ENCODE measurements at places on chromosomes 1 and 21.

DNA sequence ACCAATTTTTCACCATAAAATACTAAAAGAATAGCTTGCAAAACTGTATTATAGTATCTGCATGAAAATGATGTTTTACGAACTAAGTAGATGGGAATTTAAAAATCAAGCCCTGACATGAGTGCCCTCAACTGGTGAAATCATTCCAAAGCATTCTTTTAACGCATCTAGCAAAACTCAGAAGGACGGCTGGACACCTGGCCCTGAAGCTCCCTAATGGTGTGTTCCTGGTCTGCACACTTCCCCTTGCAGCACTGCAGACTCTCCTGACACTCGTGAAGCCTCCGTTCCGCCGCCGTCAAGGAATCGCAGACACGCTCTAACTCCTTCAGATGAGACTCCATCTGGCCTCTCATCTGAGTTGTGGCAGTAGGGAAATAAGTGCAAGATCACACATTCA is 39.9 kb downstream of the ODF2L start:
- H3K4me3 ChIP-seq: no peak overlapping the region
- peaks cover 20% of the 10 kb centered on the region for H3K36me3 ChIP-seq
- H3K27ac ChIP-seq: no peak overlapping the region
- no peaks in the 10 kb centered on the region for H3K27me3 ChIP-seq

GRCh38 chr1:115630342-115630741 is 11.4 kb upstream of the VANGL1 start:
- H3K27ac ChIP-seq: no peak overlapping the region
- peaks cover 4% of the 10 kb centered on the region for H3K4me1 ChIP-seq
- no peaks in the 10 kb centered on the region for H3K27me3 ChIP-seq
- no peak for DNase-seq

- no peaks in the 10 kb centered on the region for H3K36me3 ChIP-seq
- DNase-seq: peak; percentile 59
- H3K4me1 ChIP-seq: no peaks in the 10 kb centered on the region
- no peak overlapping the region for H3K27ac ChIP-seq
- no peaks in the 10 kb centered on the region for H3K27me3 ChIP-seq
- H3K4me3 ChIP-seq: no peak overlapping the region
Observed at GRCh38 chr1:85502625-85503083, 37.7 kb upstream of the DDAH1 start.

DNA sequence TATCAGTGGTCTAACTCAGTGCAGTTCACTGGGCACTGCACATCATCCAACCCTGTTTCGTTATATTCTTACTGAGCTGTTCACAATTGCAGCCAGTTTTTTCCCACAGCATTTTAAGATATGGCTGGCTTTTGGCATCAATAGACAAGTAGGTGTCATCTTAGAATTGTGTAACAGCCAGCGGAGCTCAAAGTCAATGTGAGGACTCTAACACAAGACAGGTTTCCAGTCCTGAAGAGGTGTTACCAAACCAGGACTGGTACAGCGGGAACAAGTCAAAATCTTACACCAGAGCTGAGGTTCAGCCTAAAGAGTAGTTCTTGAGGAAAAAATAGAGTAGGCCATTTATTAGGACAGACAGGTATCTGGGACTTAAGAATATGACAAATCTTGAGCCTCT is 313.3 kb downstream of the SEC16B start:
- DNase-seq: no peak
- H3K4me3 ChIP-seq: no peak overlapping the region
- no peak overlapping the region for H3K27ac ChIP-seq

DNA sequence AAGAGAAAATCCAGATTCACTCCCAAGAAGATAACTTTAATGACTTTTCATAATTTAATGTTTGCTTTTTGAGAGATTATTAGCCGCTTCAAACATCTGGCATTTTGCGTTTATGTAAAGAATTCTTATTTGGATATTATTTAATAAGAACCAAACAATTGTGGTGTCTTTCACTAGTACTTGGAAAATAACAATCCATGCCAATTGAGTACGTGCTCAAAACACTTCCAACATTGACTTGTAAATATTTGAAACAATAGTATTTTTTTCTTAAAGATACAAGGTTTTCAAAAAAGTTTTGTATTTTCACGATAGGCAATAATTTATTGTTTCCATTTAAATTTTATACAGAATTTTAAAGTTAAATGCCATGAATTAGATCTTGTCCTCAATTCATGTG is 498.7 kb downstream of the AMY1C start:
- no peaks in the 10 kb centered on the region for H3K36me3 ChIP-seq
- H3K4me1 ChIP-seq: no peaks in the 10 kb centered on the region
- no peak overlapping the region for H3K27ac ChIP-seq

Data from H1 (cell line).